ENCODE measurements at places on chromosomes 12 and 14. TPM values are rescaled to one million over a fixed set of nuclear protein-coding genes. Genes with fewer than 3 reads are reported as not detected.

GRCh38 chr12:62839869-62840660 is 94.9 kb downstream of the PPM1H start:
- H3K4me3 ChIP-seq, result no peak overlapping the region
- no peak for DNase-seq
- H3K4me1 ChIP-seq, result peaks cover 4% of the 10 kb centered on the region
- H3K27me3 ChIP-seq, result no peaks in the 10 kb centered on the region
- no peak overlapping the region for H3K27ac ChIP-seq

The NR4A1 gene
- 2.1 TPM for polyA plus RNA-seq

DNA sequence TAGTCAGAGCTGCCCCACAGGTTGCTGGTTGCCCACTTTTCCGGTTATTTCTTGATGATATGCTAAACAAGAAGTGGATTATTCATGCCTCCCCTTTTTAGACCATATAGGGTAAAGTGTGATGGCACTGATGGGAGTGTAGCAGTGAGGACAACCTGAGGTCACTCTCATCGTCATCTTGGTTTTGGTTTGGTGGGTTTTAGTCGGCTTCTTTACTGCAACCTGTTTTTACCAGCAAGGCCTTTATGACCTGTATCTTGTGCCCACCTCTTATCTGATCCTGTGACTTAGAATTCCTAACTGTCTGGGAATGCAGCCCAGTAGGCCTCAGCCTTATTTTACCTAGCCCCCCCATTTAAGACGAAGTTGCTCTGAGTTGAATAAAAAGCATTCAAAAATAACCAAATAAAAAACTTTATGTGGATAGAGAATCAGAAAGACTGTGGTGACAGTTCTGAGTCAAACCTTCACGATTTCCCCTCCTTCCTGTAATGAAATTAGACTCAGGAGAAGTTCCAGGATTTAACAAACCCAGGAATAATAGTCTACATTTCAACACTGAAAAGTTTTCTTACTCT is 144.2 kb downstream of the PAWR start:
- no peak overlapping the region for H3K4me3 ChIP-seq
- no peaks in the 10 kb centered on the region for H3K4me1 ChIP-seq
- no peak for DNase-seq
- H3K27ac ChIP-seq, result no peak overlapping the region
- H3K36me3 ChIP-seq, result no peaks in the 10 kb centered on the region

GRCh38 chr12:61161961-61162360 is 1098.2 kb upstream of the USP15 start:
- H3K36me3 ChIP-seq, result no peaks in the 10 kb centered on the region
- H3K4me3 ChIP-seq, result no peak overlapping the region
- DNase-seq, result no peak
- no peak overlapping the region for H3K27ac ChIP-seq

The SLC35F4 gene
- not detected for polyA plus RNA-seq

- no peaks in the 10 kb centered on the region for H3K4me1 ChIP-seq
- no peak for DNase-seq
Measured at GRCh38 chr14:103704708-103705107, 10.5 kb downstream of the XRCC3 start.

The SLC39A5 gene
- not detected for polyA plus RNA-seq

DNA sequence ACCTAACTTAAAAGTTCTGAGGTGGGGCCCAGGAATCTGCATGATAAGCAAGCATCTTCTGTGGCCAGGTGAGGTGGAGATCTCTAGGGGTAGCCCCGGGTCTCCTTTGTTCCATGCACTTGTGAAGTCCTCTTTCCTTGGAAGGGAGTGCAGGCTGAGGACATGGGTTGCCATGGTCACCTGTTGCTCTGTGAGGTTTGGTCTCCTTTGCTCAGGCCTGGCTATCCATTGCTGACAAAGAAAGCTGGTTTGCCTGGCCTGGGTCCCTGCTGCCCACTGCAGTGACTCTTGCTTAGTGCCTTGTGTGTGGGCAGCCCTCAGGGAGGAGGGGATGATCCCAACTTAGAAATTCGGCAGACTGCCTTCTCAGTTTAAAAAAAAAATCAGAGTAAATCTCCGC is 11.1 kb downstream of the NRXN3 start:
- H3K27me3 ChIP-seq, result no peaks in the 10 kb centered on the region
- H3K4me3 ChIP-seq, result no peak overlapping the region
- no peaks in the 10 kb centered on the region for H3K36me3 ChIP-seq
- no peak for DNase-seq
- no peak overlapping the region for H3K27ac ChIP-seq
- H3K4me1 ChIP-seq, result no peaks in the 10 kb centered on the region

DNA sequence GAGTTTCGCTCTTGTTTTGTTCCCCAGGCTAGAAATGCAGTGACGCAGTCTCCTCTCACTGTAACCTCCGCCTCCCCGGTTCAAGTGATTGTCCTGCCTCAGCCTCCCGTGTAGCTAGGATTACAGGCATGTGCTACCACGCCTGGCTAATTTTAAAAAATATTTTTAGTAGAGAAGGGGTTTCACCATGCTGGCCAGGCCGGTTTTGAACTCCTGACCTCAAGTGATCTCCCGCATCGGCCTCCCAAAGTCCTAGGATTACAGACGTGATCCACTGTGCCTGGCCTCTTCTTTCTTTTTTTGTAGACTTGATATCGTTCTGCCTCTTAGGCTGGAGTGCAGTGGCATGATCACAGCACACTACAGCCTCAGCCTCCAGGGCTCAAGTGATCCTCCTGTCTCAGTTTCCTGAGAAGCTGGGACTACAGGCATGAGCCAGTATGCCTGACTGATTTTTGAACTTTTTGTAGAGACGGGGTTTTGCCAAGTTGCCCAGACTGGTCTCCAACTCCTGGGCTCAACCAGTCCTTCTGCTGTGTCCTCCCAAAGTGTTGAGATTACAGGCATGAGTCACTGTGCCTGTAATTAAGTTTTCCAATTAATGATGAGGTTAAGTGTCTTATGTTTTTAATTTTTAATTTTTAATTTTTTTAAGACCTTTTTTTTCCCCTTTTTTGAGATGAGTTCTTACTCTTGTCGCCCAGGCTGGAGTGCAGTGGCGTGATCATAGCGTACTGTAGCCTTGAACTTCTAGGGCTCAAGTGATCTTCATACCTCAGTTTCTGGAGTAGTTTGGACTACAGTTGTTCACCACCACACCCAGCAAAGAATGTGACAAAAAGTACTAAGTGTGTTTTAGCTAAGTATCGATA is 10.2 kb downstream of the RCOR1 start:
- H3K27ac ChIP-seq, result no peak overlapping the region
- no peak for DNase-seq
- H3K4me1 ChIP-seq, result peaks cover 34% of the 10 kb centered on the region
- H3K36me3 ChIP-seq, result no peaks in the 10 kb centered on the region

The MUCL1 gene
- polyA plus RNA-seq, result not detected

- H3K4me1 ChIP-seq, result peaks cover 9% of the 10 kb centered on the region
- no peak overlapping the region for H3K27ac ChIP-seq
- no peaks in the 10 kb centered on the region for H3K27me3 ChIP-seq
Measured at GRCh38 chr14:102508774-102509745, 516 bp downstream of the ANKRD9 start.

DNA sequence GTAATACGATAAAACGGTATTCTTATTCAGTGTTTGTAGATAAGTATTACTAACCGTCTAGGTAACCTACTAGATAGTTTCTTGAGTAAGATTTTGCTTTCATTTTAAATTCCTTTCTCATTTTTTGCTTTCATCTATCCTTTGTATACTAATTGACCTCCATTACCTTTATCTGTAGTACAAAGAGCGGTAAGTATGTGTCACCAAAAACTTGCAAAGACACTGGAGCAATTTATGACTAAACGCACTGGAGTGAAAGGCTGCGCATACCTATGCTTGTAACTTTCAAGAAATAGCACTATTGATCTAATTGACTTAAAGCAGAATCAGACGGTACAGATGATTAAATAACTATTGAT is 1.7 kb downstream of the ARHGAP5 start:
- H3K27ac ChIP-seq, result no peak overlapping the region
- H3K36me3 ChIP-seq, result no peaks in the 10 kb centered on the region
- H3K4me1 ChIP-seq, result peaks cover 15% of the 10 kb centered on the region
- DNase-seq, result no peak

GRCh38 chr14:105336477-105337287 is 22.1 kb downstream of the PACS2 start:
- no peak for DNase-seq
- no peak overlapping the region for H3K27ac ChIP-seq
- H3K4me1 ChIP-seq, result peaks cover 6% of the 10 kb centered on the region

DNA sequence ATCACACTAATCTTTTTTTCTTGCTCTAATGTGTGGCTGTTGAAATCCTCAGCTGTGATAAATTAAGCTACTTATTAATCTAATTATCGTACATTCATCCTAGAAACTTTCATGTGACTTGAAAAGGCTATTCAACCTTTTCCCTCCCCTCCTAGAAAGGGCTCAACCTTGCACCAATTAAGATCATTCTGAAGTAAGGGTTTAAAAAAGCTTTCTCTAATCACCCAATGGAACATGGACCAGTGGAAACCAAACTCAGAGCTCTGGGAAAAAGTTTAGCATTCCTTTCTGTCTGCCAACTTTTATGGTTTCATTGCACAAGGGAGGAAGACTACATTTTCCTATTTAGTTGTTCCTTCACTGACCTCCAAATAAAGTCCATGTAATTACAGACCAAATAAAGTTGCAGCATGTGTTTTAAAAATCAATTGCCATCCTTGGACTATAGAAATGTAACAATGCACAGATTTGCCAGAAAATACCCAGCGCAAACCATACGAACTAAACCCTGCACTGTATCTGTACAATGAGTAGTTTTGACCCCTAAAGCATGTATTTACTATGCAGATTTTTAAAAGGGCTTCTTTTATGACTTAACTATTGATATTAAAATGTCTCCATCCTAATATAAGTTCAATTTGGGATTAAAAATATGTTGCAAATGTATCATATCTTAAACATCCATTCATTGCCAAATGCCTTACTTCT is 142.6 kb upstream of the OTX2 start:
- no peaks in the 10 kb centered on the region for H3K4me1 ChIP-seq
- no peaks in the 10 kb centered on the region for H3K27me3 ChIP-seq
- DNase-seq, result no peak
- no peaks in the 10 kb centered on the region for H3K36me3 ChIP-seq

DNA sequence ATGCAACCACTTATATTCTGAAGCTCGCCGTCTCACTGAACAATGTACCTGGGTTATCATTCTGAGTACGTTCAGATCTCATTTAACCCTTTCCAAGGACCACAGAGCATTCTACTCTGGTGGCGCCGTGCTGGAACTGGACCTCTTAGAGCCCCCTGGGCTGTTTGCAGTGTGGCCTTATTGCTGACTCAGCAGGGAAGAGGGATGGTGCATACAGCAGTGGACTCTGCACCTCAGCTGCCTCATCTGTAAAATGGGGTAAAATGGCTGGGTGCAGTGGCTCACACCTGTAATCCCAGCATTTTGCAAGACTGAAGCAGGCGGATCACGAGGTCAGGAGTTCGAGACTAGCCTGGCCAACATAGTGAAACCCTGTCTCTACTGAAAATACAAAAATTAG is 2.9 kb downstream of the ALDH2 start:
- H3K27me3 ChIP-seq, result no peaks in the 10 kb centered on the region
- no peak overlapping the region for H3K27ac ChIP-seq
- no peak overlapping the region for H3K4me3 ChIP-seq
- no peaks in the 10 kb centered on the region for H3K36me3 ChIP-seq

DNA sequence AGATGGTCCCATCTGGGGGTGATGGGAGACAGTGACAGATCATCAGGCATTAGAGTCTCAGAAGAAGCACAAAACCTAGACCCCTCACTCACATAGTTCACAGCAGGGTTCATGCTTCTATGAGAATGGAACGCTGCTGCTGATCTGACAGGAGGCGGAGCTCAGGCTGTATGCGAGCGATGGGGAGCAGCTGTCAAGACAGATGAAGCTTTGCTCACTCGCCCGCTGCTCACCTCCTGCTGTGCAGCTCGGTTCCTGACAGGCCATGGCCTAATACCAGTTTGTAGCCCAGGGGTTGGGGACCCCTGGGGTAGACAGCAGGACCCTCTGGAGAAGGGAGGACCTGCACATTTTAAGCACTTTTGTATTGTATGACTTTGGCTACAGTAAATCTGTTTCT is 111.2 kb downstream of the LGMN start:
- no peak overlapping the region for H3K27ac ChIP-seq
- peaks cover 1% of the 10 kb centered on the region for H3K36me3 ChIP-seq
- H3K27me3 ChIP-seq, result no peaks in the 10 kb centered on the region
- H3K4me3 ChIP-seq, result no peak overlapping the region
- no peak for DNase-seq

The SIX4 gene
- polyA plus RNA-seq, result not detected

GRCh38 chr14:94157197-94157596 is 16.9 kb upstream of the PPP4R4 start:
- DNase-seq, result no peak
- no peaks in the 10 kb centered on the region for H3K36me3 ChIP-seq

The MAP1LC3B2 gene
- 3.7 TPM for polyA plus RNA-seq

DNA sequence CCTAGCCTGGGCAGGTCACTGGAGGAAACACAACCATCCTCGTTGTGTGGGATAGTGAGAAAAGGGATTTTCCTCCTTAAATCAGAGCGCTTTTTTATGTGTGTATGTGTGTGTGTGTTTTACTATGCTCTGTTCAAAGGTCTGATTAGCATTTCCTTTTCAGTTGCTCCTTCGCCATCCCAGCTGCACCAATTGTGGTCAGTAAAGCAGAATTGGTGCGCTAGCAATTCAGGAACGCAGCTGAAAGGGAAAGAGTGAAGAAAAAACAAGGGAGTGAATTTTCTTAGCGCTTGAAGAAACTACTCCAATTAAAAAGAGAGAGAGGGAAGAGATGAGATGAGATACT is 173.3 kb upstream of the PARP11 start:
- no peaks in the 10 kb centered on the region for H3K4me1 ChIP-seq
- no peaks in the 10 kb centered on the region for H3K36me3 ChIP-seq
- no peak overlapping the region for H3K4me3 ChIP-seq
- DNase-seq, result no peak
- H3K27ac ChIP-seq, result no peak overlapping the region

DNA sequence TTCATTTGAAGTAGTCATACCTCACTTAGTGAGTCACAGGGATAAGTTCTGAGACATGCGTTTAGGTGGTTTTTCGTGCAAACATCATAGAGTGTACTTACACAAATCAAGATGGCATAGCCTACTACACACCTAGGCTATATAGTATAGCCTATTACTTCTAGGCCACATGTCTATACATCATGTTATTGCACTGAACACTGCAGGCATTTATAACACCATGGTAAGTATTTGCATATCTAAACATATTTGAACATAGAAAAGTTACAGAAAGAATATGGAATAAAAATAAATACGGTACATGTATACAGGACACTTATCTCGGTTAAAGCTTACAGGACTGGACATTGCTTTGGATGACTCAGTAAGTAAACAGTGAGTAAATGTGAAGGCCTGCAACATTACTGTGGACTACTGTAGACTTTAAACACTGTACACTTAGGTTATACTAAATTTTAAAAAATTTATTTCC is 670.6 kb downstream of the SLC16A7 start:
- no peaks in the 10 kb centered on the region for H3K36me3 ChIP-seq
- no peaks in the 10 kb centered on the region for H3K4me1 ChIP-seq
- H3K27ac ChIP-seq, result no peak overlapping the region
- no peaks in the 10 kb centered on the region for H3K27me3 ChIP-seq
- DNase-seq, result no peak
- no peak overlapping the region for H3K4me3 ChIP-seq

The PHETA1 gene
- 1.1 TPM for polyA plus RNA-seq

- H3K27ac ChIP-seq, result no peak overlapping the region
- no peak for DNase-seq
- H3K36me3 ChIP-seq, result no peaks in the 10 kb centered on the region
- no peak overlapping the region for H3K4me3 ChIP-seq
- peaks cover 11% of the 10 kb centered on the region for H3K4me1 ChIP-seq
Measured at GRCh38 chr12:102955926-102956737, 1.3 kb upstream of the ASCL1 start.

All from GM12878 (cell line).